GM23248 (cell line): ENCODE measurements at places on chromosomes 1 and 21.
A peak's percentile ranks its signal among the peaks of the same experiment; 100 is the strongest.

DNA sequence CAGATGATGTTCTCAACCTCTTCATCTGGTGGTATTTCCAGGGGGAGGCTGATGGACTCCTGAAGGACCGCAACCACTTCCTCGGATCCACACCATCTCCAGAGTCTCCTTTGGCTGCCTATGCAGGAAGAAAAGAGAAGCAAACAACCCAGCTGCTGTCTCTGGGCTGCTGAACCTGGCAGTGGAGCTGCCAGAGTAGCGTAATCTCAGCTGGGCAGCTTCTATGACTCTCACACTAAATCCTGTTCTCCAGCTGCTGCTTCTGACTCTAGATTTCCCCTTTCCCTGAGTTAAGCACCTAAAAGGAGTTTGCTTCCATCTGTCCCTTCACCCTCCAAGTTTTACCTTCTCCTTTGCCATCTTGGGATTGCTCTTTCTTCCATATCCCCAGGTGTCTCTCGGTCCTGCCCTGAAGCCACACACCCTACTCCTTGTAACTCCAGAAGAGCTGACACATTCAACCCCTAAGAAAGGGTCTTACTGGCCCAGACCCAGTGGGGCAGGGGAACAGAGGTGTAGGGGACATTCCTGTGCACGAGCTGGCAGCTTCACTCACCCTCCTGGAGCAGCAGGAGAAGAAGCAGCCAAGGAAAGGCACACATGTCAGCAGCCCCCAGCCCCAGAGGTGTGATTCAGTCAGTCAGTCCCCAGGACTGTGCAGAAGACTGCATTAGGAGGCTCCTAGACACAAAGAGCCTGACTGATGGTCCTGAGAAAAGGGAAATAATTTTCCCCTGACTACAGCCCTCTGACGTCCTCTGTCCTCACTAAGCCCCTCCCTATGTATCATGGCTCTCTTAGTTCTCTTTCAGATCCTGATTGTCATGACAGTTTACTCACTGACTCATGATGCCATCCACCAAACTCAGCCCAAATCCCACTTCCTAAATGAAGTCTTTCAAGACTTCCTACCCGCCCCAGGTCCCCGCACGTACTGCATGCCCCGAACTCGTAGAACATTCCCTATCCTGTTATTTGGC lies at the start of gene SLAMF9:
Gene SLAMF9 (minus strand): TSS at position 702 of the 980 bp plus-strand sequence. CDS start 100 bp downstream, at position 602.
- peak; percentile 83 for DNase-seq

DNA sequence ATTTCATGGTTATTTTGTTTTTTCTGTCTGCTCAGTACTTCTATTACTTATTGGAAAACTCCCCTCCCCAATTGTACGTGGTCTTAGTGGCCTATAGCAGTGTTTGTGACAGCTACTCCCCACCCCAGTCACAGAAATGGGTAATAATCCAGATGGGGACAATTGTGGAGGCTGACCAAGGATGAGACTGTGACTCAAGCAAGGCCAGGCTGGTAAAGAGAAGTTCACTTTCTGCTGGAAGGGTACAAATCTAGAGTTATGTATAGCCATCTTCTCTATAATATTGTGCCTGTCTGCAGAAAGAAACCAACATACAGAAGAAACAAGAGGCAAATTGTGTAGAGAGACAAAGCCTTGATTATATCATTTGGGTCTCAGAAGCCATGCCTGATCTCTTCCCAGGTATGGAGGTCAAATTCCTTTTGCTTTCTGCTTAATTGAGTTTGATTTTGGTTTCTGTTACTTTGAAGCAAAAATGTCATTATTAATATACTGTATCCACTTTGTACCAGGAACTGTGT lies 270.4 kb downstream of the HLX start:
- DNase-seq: no peak

- DNase-seq: no peak
These were observed 99.0 kb downstream of the TGFB2 start for GRCh38 chr1:218444173-218444572.

- DNase-seq: no peak
These were observed 164.4 kb downstream of the NTPCR start for GRCh38 chr1:233114860-233115259.
